ENCODE measurements at places on chromosomes 4 and X.
A peak's percentile ranks its signal among the peaks of the same experiment; 100 is the strongest.

- peak; percentile 15 for DNase-seq
These were observed 308.5 kb downstream of the EVC2 start for GRCh38 chr4:5399790-5400421.

DNA sequence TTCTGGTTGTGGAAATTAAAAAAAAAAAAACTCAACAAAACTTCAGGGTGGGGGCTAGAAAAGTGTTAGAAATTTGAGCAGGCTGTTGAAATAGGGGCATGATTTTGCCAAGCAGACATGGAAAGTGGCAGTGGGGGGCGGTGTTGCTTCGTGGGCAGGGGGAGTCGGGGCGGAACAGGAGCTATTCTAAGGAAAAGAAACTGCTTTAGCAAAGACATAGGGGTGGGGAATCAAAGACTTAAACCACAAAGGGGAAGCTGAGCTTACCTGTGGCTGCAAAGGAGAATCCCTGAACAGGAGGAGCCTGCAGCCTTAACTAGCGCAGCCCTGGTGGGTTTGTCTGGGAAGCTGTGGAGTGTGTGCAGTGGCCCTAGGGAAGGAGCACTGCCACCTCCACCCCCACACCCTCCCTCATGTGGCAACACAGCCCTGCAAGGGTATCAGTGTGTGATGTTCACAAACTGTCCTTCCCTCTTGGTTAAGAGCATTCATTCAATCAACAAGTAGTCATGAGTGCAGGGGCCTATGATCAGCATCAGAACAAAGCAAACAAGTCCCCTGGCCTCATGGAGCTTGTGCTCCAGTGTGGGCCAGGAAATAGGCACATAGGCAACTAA, 20.5 kb downstream of the SEL1L3 start:
- no peak for DNase-seq

DNA sequence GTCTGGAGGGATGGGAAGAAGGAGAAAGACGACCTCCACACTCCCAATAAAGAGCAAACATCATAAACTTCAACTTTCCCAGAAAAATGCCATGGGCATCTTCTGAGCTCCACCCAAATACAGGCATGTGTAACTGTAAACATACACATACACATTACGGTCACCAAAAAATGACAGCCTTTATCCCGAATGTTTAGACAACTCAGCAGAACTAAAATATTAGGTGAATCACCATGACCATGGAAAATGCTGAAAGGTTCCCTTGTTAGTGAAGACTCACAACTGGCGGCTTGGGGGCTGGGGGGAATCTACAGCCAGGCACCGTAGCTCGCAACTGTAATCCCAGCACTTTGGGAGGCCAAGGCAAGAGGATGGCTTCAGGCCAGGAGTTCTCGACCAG, 33.0 kb downstream of the PRKX start:
- DNase-seq, result no peak

GRCh38 chr4:5409237-5409636, 299.1 kb downstream of the EVC2 start:
- DNase-seq, result no peak

- DNase-seq, result no peak
These were observed 9.2 kb downstream of the IRAK1 start for GRCh38 chrX:154010330-154011087.

DNA sequence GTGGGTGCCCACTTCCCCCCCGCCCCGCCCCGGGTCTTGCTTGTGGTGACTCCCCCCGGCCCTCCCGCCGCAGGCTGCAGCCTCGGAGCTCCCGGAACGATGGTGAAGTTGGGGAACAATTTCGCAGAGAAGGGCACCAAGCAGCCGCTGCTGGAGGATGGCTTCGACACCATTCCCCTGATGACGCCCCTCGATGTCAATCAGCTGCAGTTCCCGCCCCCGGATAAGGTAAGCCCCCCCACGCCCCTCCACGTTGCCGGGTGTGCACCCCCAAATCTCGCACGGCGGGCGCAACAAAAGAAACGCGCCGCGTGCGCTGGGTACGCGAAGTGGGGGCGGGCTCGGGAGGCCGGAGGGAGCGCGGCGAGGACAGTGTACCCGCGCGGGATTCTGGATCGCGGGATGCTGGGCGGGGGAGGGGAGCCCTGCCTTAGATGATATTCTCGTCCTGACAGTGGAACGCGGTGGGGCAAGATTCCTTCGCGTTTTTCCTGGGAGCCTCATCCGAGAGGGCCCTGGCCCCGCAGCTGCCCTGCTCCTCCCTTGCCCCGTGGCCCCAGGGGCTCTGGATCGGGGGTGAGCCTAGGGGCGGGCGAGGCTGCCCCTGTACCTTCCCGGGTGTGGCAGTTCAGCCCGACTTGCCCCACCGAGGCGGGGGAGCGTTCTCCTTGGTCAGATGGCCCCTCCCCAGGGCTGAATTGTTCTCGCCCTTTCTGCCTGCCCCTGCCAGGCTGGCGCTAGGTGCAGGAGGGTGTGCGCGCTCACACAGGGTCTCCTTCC, 819 bp downstream of the NSG1 start:
- DNase-seq, result no peak

GRCh38 chrX:77061022-77061421, 386.2 kb upstream of the FGF16 start:
- no peak for DNase-seq

DNA sequence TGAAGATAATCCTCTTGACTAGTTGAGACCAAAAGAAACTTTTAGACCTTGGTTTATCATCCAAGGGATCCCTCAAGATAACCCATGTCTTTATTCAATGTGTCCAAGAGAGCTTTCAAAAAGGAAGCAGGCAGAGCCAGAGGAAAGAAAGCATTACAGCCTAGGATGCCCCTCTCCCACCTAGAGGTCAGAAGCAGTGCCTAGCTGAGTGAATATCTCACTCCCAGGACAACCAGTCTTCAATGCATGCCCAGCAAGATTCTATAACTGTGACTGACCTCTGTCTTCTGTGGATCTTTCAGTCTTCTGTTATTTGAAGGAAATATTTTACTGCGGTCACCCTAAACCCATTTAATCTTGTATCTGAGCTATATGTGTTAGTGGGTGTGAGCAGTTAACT, 537.2 kb upstream of the CPEB2 start:
- DNase-seq, result no peak

DNA sequence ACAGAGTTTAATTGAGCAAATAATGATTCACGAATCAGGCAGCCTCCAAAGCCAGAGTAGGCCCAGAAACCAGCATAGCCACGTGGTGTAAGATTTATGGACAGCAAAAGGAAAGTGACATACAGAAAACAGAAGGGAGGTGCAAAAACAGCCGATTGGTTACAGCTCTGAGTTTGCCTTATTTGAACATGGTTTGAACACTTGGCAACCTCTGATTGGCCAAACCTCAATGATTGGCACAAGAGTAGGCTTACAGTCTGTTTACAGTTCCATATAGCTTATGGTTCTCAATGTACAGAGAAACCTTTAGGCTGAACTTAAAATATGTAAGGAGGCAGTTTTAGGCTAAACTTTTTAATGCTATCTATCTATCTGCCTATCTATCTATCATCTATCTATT, 394.8 kb downstream of the CFAP47 start:
- no peak for DNase-seq

GRCh38 chr4:108681321-108681809, 31.0 kb downstream of the OSTC start:
- no peak for DNase-seq

DNA sequence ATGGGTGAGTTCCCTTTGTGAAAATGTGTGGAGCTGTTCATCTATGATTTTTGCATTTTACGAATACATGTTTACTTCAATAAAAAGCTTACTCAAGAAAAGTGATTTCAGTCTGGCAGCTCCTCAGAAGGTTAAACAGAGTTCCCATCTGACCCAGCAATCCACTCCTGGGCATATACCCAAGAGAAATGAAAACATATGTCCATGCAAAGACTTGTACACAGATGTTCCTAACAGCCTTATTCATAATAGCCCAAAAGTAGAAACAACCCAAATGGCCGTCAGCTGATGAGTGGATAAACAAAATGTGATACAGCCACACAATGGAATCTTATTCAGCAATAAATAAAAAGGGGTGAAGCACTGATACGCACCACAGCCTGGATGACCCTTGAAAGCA, 20.8 kb downstream of the CLCN4 start:
- DNase-seq, result peak; percentile 11

DNA sequence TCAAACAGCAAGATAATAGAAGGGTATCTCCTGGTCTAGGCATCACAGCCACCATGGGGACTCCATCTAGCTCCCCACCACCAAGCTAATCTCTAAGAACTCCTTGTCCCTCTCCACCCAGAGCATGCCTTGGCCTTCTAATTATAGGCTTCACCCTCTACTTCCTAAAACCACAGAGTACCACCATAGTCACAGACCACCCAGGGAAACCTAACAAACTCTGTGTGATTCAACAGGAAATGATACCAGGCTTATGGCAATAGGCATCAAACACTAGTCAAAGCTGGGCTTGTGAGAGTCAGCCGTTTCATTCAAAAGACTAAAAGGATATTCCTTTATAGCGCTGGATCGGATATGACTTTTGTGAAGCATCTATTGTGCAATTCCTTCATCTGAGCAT, 91.5 kb upstream of the NALF2 start:
- no peak for DNase-seq

GRCh38 chrX:45743906-45744625, 543.4 kb upstream of the DIPK2B start:
- DNase-seq, result peak; percentile 10

DNA sequence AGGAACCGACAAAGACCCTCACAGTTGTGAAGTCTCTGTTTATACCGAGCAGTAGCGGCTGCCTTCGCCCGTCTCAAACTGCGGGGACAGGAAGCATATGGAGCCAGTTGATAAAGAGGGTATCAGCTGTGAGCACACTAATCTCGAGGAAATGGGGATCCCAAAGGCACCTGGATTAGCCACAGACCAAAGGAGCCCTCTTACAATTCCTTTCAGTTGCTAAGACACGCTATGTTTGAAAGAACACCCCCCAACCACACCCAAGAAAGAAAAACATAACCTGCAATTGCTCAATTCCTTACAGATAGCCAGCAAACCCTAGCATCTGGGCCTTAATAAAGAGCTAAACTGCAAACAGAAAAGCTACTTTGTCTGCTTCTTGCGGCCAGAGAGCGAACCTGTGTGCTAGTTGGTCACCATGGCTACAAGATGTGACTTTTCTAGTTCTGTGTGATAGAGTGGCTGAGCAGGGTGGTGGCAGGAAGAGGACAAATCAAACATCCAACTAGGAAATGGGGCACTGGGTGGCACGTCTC, 23.3 kb upstream of the CHRNA9 start:
- no peak for DNase-seq

- no peak for DNase-seq
These were observed 80.5 kb downstream of the HNRNPD start for GRCh38 chr4:82293304-82293703.

GRCh38 chrX:36898301-36898700, 109.9 kb upstream of the FAM47C start:
- peak; percentile 0 for DNase-seq

DNA sequence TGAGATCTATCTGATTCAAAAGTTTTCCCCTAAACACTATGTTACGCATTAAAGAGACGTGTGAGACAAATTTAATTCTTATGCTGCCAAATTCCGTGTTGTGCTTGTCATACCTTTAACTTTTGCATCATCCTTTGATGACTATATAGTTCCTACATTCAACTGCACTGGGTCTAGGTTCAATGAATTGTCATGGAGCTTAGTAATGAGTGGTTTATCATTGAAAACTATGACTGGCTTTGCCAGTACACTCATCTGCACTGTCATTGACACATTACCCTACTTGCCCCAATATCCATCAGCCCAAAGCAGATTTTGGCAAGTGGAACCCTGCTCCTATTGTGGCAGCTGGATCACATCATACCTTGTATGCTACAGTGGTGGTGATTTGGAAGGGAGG, 882.9 kb upstream of the SLIT2 start:
- DNase-seq, result no peak

GRCh38 chr4:26823583-26823982, 37.1 kb upstream of the STIM2 start:
- DNase-seq, result no peak

DNA sequence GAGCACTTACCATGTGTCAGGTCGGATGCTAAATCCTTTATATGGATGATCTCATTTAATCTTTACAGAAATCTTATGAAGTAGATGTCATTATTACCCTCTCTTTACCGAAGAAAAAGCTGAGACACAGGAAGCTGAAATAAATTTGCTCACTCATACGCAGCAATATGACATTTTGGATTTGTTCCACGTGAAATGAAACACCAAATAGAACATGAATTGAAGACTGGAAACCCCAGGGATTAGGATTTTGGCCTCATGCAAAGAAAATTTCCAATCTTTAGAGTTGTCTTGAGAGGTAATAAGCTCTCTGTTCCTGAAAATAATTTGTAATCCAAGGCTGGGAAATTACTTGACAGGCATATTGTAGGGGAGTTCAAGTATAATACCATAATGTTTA, 354.4 kb upstream of the CLNK start:
- DNase-seq, result peak; percentile 11

- no peak for DNase-seq
These were observed 69.7 kb upstream of the EGFL6 start for GRCh38 chrX:13499736-13500135.
